ENCODE measurements at places on chromosomes 3 and 15. TPM values are rescaled to one million over a fixed set of nuclear protein-coding genes. Genes with fewer than 3 reads are reported as not detected.

DNA sequence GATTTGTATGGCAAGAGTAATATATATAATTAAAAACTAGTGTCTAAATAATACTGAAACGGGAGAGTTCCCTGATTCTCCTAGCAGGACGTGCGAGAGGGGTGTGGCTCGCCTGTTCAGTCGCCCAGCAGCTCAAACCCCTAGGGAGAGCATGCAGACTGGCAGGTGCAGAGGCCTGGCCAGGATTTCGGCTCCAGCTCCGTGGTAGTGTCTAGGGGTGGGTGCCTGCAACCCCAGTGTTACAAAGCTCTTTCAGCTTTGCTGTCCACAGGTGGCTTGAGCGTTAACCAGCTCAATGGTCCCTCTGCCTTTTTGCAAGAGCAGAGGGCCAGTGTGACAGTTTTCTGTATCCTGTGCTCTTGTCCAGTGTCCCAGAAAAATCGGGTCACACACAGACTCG is 226.6 kb downstream of the ALCAM start:
- DNase-seq: no peak
- H3K27ac ChIP-seq: no peak overlapping the region
- no peak overlapping the region for H3K4me3 ChIP-seq
- H3K27me3 ChIP-seq: no peaks in the 10 kb centered on the region
- H3K4me1 ChIP-seq: no peaks in the 10 kb centered on the region
- H3K36me3 ChIP-seq: no peaks in the 10 kb centered on the region

- no peak for DNase-seq
- peak overlapping the region; percentile 32 for H3K4me3 ChIP-seq
- H3K4me1 ChIP-seq: peaks cover 29% of the 10 kb centered on the region
- H3K36me3 ChIP-seq: peaks cover 2% of the 10 kb centered on the region
Measured at GRCh38 chr15:34584996-34585395, 1.5 kb upstream of the GOLGA8B start.

DNA sequence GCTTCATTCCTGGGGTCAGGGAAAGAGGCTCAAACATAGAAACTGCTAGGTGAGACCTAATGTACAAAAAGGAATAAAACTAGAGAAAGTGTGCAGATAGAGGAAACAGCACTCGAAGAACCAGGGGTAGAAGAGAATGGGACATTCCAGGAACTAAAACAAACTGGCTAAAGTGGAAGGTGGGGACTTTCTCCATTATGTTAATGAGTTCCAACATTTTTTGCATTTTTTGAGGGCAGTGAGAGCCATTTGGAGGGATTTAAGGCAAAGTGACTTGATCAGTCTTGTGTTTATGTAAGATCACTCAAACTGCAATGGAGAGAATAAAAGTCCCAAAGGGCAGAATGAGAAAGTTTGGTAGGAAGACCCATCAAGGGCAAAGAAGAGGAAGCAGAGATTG is 20.6 kb upstream of the SLC4A7 start:
- H3K27me3 ChIP-seq: no peaks in the 10 kb centered on the region
- H3K4me1 ChIP-seq: no peaks in the 10 kb centered on the region
- no peaks in the 10 kb centered on the region for H3K36me3 ChIP-seq

DNA sequence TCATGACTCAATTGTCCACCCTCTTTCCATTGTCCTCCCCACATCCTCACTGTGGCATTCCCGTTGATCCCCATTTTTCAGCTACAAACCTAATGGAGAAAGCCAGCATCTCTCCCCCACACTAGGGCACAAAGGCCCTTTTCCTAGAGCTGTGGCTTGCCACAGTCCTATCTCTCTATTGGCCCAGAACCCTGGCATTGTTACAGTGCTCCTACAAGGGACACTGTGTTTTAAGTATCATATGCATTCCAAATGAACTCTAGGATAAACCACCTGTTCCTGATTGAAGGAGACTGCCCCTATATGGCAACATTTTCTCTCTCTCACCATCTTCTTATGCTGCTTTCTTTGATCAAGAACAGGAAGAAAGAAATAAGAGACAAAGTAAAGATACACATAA is 69.4 kb upstream of the SKOR1 start:
- peaks cover 3% of the 10 kb centered on the region for H3K36me3 ChIP-seq
- no peak for DNase-seq
- no peak overlapping the region for H3K4me3 ChIP-seq
- H3K4me1 ChIP-seq: peaks cover 51% of the 10 kb centered on the region
- no peak overlapping the region for H3K27ac ChIP-seq

DNA sequence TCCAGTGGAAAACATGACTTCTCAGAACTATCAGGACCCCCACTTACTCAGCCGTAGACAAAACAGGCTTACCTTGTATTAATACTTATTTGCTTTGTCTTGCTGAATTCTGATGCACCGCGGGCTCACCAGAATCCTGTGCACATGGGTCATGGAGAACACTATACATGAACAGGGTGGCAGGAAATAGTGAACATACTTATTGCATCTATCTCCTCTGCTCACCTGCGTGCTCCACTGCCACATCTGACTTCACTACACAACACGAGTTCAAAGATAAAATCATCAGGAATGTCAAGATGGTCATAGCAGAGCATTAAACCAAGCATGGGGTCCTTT is 10.7 kb upstream of the MAPK6 start:
- peak overlapping the region; percentile 80 for H3K27ac ChIP-seq
- H3K27me3 ChIP-seq: no peaks in the 10 kb centered on the region
- DNase-seq: no peak
- peaks cover 3% of the 10 kb centered on the region for H3K36me3 ChIP-seq
- no peak overlapping the region for H3K4me3 ChIP-seq
- H3K4me1 ChIP-seq: peaks cover 67% of the 10 kb centered on the region

DNA sequence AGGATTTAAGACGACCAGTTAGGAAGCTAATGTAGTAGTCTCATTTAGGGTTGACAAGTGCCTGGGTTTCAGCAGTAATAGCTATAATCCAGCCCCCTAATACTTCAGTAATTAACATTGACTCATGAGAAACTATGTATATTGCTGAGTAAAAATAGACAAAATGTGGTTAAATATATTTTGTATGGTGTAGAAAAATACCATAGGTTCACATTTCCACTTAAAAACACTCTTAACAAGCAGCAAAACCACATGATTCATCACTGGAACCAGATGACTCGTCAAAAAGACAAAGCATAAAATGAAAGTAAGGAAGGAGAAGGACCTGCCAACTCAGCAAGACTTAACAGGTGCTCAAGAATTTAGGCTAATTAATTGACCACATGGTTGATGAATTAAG is 288.9 kb downstream of the EFHB start:
- H3K27ac ChIP-seq: no peak overlapping the region
- H3K4me1 ChIP-seq: peaks cover 8% of the 10 kb centered on the region
- H3K27me3 ChIP-seq: no peaks in the 10 kb centered on the region
- no peak for DNase-seq
- H3K36me3 ChIP-seq: no peaks in the 10 kb centered on the region
- H3K4me3 ChIP-seq: no peak overlapping the region

DNA sequence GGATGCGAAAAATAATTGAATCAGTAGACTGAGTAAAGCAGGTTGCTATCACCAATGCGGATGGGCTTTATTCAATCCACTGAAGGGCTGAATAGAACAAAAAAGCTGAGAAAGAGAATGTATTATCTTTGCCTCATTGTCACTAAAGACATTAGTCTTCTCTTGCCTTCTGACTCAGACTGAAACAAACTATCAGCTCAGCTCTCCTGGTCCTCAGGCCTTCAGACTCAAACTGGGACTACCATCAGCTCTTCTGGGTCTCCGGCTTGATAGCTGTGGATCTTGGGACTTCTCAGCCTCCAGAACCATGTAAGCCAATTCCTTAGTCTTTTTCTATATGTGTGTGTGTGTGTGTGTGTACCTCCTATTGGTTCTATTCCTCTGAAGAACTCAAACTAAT is 12.6 kb downstream of the IFT57 start:
- H3K4me1 ChIP-seq: peaks cover 12% of the 10 kb centered on the region
- no peak for DNase-seq
- peaks cover 34% of the 10 kb centered on the region for H3K36me3 ChIP-seq
- no peak overlapping the region for H3K27ac ChIP-seq
- no peak overlapping the region for H3K4me3 ChIP-seq

- no peak overlapping the region for H3K4me3 ChIP-seq
- no peak for DNase-seq
- no peak overlapping the region for H3K27ac ChIP-seq
- no peaks in the 10 kb centered on the region for H3K4me1 ChIP-seq
- H3K27me3 ChIP-seq: no peaks in the 10 kb centered on the region
Measured at GRCh38 chr3:90025019-90025418, 917.6 kb downstream of the EPHA3 start.

DNA sequence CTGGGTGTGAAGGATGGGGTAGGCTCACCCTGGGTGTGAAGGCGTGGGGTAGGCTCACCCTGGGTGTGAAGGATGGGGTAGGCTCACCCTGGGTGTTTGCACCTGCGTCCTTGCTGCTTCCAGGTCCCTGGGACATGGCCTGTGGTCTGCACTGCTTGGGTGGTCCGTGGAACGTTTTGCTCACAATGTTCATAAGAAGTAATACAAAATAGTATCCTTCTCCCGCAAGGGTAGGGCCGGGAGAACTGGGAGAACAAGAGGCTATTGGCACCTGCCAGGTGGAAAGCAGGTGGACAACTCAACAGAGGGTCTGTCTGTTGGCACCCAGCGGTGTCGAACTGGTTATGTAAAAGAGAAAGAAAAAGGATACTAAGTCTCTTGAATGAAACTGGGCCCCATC is 17.0 kb upstream of the PCSK6 start:
- peaks cover 36% of the 10 kb centered on the region for H3K27me3 ChIP-seq
- no peaks in the 10 kb centered on the region for H3K36me3 ChIP-seq
- H3K4me3 ChIP-seq: no peak overlapping the region

DNA sequence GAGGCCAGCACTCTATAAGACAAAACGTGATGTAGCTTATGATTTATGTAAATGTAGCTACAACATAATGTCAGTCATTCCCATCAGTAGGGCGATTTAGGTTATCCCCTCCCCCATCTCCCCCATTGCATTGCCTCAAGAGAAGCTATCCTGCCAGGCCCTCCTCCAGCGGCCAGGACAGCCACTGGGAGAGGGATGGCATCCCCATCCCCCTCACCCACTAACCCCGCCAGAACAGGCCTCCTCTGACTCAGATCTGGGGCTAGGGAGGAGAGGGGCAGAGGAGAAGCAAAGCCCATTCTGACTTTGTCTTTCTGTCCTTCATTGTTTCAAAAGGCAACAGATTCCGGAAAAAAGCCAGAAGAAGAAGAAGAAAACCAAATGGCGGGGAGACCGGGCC is 32.6 kb upstream of the ESYT3 start:
- no peak overlapping the region for H3K4me3 ChIP-seq
- H3K27ac ChIP-seq: no peak overlapping the region

The TMEM212 gene
- not detected for total RNA-seq

The ARGFX gene
- not detected for total RNA-seq

The CCDC33 gene
- not detected for total RNA-seq

The RGMA gene
- 0.25 TPM for total RNA-seq
